Coronary artery (tissue), 2 donors: ENCODE measurements at places on chromosomes 2 and 18.

DNA sequence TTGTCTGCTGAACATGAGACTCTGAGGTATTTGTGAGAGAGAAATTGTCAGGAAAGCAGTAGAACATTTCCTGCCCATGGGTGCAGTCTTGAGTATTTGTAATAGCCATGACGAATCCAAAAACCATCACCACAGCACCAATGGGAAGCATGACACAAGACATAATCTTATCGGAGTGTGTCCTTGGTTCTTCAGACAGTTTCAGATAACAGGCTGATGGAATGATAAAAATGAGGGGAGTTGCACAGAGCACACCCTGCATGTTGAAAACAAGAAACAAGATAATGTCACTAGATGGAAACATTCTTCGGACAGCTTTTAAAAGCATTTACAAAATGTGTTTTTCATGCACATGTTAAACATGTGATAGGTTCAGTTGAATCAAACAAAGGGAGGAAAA is 56.9 kb downstream of the SLC38A11 start:
- no peak for DNase-seq

DNA sequence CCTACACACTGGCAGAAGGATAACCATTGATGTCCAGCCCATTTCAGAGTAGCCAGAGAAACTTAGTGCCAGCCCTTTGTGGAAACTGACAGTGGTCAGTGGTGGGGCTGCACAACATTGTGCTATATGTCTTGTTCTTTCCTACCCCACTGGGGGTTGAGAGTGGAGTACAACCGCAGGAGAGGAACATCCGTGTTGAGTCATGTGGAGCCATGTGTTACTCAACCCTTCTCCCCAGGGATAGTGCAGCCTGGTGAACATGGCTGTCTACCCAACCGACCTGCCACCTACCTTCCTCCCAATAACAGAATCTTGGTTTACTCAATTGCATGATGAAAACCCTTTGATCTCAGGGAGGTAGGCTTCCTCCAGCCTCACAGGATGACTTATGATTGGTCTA is 65.3 kb upstream of the MAPK4 start:
- no peak for DNase-seq

DNA sequence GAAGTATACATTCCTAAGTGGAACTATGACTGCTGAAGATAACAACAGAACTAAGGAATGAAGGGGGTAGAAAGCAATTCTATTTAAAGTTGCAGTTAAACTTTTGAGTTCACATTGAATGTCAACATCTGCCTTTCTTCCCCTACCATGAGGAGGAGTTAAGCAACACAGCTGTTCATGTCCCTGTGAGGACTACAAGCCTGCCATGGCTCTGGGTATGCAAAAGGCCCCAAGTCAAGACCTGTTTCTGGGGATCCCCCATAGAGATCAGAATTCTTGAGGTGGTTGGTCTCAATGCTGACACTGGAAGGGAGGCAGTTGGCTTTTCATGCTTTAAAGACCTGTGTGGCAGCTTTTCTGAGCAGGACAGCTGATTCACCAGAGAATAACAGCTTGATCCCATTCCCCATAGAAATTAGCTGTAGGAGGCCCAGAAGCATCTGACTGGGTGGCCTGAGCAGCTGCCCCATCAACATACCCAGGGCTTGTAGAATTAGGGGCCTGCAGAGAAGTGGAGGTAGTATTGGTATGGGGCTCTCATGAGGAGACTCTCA is 131.0 kb downstream of the SETBP1 start:
- DNase-seq: no peak

GRCh38 chr18:57543560-57543959 is 42.9 kb downstream of the FECH start:
- no peak for DNase-seq

GRCh38 chr2:191467113-191467512 is 210.8 kb upstream of the NABP1 start:
- no peak for DNase-seq

GRCh38 chr2:96404446-96405373 is 69.1 kb downstream of the NCAPH start:
- no peak for DNase-seq

GRCh38 chr2:224689539-224689938 is 26.6 kb downstream of the CCDC195 start:
- no peak for DNase-seq

GRCh38 chr2:207337234-207338219 is 171.8 kb upstream of the KLF7 start:
- DNase-seq: no peak

- no peak for DNase-seq
These were observed 815 bp downstream of the GPBAR1 start for GRCh38 chr2:218261423-218262236.

DNA sequence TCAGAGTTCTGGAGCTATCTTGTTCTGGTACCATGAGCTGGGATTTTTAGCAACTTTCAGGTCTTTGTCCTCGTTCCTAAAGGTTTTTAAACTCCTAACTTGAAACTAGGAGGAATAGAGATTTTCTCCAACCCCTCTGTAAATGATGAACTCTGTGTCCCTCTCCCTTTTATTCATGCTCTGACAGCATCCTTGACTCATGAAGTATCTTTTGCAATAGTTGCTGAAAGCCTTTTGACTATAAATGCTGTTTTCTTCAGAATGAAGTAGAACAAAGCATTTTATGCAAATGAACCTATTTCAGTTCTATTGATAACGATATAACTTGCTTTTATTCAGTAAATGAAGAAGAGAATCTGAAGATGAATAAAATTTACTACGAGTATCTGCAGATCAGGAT is 17.0 kb upstream of the MAPRE2 start:
- DNase-seq: no peak

- DNase-seq: no peak
These were observed 38.6 kb downstream of the SNED1 start for GRCh38 chr2:241036964-241037421.

GRCh38 chr2:110167326-110168000 is 37.4 kb downstream of the NPHP1 start:
- no peak for DNase-seq

DNA sequence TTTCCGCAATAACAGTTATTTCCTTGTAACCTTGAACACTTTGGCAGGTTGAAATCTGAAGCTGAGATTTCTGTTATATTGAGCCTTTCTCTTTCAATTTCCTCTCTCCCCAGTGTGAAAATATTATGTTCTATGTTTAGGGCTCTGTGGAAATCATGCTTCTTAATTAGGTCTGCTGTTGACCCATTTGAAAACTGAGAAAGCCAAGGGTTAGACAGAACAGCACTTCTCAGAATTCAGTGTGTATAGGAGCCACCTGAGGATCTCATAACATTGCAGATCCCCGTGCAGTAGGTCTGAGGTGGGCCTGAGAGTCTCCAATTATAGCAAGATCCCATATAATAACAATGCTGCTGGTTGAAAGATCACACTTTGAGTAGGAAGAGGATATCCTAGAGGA is 230.2 kb upstream of the NT5C1B start:
- no peak for DNase-seq

- DNase-seq: no peak
These were observed 29.5 kb upstream of the ODC1 start for GRCh38 chr2:10477443-10478297.

GRCh38 chr18:27054926-27055325 is 130.2 kb downstream of the CHST9 start:
- DNase-seq: no peak

DNA sequence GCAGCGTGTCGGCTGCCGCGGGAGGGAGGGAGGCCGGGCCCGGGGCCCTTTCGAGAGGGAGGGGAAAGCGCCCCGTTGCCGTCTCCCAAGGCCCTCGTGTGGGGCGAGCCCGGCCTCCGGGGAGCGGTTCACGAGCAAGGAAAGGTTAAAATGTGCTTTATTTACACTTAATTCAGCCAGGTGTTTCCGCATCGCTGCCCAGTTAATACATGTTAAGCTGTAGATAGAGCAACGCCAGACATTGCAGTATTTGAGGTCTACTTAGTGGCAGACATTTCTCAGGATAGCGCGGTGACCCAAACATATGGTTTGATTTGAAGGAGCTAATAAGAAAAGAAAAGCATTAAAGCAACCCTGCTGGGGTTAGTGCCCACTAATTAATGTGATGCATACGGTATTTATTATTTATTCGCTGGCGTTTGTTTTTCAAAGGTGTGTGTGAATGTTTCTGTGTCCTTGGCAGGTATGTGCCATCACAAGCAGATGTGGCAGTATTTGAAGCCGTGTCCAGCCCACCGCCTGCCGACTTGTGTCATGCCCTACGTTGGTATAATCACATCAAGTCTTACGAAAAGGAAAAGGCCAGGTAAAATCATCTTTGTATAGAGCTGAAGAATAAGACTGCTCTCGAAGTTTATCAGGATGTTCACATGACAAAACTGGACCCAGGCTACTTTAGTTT is 571 bp downstream of the EEF1B2 start:
- no peak for DNase-seq

- DNase-seq: no peak
These were observed 16.4 kb downstream of the MAP3K19 start for GRCh38 chr2:135030826-135031225.

GRCh38 chr2:209121691-209122090 is 302.2 kb upstream of the MAP2 start:
- no peak for DNase-seq

DNA sequence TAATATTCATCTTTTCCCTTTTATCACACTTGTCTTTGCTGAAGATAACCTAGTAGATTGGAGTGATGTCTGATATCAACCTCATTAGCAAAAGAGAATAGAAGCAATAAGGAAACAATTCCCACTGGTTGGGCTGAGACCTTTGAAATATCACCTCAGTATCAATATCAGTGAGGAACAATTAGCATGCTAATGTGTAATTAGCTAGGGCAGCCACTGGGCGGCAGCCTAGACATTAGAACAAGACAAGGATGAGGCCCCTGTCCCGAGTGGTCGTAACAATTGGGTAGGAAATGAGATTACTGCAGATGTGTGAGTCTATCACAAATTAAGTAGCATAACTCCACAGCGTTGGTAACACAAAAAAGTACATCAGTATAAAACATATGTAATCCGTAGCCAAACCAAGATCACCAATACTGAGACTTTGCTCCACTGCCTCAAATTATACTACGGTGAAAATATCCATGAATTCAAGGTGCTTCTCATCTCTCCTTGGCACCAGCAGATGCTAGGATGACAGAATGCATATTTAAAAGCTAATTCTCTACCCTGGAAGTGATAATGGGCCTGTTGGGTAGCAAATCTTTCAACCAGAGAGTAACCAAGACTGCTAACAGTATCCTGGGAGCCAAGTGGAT is 99.1 kb downstream of the ALPK2 start:
- DNase-seq: no peak

DNA sequence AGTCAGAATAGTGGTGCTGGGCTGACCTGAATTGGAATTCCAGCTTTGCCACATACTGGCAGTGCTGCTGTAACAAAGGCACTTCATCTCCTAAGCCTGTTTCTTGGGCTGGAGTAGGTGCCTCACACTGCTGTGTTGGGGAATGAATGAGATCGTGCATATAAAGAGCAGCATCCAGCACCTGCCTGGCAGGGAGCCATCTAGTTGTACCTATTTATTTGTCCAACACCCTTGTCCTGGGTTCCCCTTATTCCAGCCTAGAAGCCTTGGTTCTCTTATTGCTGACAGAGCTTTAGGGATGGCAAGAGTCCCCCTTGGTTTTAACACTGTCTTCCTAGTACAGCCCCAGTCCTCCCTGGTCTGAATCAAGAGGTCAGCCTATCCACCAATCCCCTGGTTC is 275.3 kb upstream of the RAB12 start:
- DNase-seq: no peak

DNA sequence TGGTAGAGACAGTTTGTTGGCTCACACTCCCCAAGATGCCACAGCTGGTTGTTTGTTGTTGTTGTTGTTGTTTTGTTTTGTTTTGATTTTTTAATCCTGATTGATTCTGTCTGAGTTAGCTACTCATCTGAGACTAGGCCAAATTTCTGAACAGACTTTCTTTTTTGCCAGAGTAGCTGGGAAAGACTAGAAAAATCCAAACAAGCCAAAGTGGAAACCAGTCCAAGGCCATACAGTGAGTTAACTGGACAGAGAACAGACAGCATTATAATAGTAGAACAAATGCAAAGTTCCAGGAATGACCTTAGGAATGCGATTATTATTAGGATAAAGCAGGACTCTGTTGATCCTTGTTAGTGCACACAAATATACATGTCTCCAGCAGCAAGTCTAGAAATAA is 43.8 kb upstream of the CYP26B1 start:
- no peak for DNase-seq

DNA sequence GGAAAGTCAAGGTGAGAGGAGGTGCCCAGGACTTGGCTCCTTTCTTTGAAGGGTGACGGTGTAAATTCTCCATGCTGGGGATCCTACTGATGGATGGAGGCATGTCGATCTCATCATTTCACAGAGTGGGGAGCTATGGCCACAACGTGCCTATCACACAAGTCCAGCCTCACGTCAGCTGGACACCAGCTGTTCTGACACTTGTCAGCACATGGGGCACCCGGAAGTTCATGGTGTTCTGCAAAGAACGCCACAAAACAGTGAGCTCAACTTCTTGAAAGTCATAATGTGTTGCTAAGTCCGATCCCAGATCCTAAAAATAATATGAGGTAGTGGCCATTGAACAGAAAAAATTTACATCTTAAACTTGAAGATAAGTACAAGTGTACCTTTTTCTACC is 12.3 kb downstream of the PAX8 start:
- DNase-seq: no peak

DNA sequence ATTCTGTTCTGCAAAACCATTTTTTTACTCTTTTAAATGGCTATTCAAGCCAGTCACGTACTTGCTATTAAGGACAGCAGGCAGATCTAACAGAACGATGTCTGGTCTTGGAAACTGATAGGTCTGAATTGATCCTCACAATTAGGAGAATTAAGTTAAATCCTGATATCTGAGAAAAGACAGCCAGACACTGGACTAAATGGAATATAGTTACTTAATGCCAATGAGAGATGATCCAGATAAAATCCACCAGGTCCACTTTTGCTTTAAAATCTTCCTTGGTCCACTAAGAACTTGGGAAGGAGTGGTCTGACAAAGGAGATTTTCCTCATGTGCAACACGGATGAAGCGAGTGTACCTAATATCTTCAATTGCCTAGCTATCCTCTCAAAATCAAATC is 86.9 kb downstream of the PLEKHM3 start:
- no peak for DNase-seq

GRCh38 chr2:170512266-170512665 is 202.9 kb upstream of the SP5 start:
- no peak for DNase-seq

- DNase-seq: no peak
These were observed 390.5 kb downstream of the IRS1 start for GRCh38 chr2:226409134-226409533.

- no peak for DNase-seq
These were observed 3.4 kb downstream of the SDC1 start for GRCh38 chr2:20221555-20221973.

- no peak for DNase-seq
These were observed 2.9 kb upstream of the SLC9A4 start for GRCh38 chr2:102470168-102470567.

DNA sequence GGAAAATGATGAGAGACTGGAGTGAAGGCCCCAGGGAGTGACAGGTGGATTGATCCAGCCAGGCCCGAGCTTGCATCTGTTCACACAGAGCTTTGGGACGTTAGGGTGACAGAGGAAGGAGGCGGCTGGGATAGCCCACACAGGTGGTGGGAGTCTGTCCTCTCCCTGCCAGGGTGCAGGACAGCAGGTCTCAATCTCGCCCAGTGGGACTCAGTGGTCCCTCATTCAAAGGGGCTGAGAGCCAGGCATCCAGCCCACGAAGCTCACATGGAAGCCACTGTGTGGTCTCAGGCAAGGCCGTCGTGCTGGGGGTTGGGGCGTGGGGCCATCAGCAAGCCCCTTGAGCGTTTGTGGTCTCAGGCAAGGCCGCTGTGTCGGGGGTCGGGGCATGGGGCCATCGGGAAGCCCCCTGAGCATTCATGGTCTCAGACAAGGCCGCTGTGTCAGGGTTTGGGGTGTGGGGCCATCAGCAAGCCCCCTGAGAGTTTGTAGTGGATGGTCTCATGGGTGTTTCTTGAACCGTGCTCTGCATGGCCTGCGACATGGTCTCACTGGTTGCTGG is 8.3 kb downstream of the KCNG2 start:
- DNase-seq: no peak
